ENCODE measurements at places on chromosomes 1 and 21. TPM values are rescaled to one million over a fixed set of nuclear protein-coding genes. Genes with fewer than 3 reads are reported as not detected.
A peak's percentile ranks its signal among the peaks of the same experiment; 100 is the strongest.

GRCh38 chr1:29282924-29283803, 46.8 kb downstream of the PTPRU start:
- no peak for DNase-seq

GRCh38 chr1:33599516-33600115, 127.2 kb downstream of the ZSCAN20 start:
- no peak for DNase-seq

DNA sequence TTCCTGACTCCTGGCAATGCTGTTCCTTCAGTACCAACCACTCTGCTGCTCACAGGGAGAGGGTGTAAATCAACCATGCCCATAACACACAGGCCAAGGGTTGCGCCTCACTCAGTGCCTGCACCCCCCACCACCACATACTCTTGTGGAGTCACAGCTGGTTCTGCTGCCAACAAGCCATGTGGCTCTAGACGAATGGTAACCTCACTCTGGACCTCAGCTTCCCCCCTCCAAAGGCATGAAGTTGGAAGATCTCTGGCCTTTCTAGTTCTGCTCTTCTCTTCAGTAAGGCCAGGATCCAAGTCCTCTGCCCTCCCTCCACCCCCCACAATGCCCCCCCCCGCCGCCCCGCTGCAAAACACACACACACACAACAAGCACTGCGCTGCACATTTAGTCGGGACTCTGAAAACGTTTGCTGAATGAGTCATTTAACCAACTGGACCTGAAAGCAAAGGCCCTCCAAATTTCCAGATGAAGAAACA, 1.7 kb upstream of the GLIS1 start:
- DNase-seq, result no peak

DNA sequence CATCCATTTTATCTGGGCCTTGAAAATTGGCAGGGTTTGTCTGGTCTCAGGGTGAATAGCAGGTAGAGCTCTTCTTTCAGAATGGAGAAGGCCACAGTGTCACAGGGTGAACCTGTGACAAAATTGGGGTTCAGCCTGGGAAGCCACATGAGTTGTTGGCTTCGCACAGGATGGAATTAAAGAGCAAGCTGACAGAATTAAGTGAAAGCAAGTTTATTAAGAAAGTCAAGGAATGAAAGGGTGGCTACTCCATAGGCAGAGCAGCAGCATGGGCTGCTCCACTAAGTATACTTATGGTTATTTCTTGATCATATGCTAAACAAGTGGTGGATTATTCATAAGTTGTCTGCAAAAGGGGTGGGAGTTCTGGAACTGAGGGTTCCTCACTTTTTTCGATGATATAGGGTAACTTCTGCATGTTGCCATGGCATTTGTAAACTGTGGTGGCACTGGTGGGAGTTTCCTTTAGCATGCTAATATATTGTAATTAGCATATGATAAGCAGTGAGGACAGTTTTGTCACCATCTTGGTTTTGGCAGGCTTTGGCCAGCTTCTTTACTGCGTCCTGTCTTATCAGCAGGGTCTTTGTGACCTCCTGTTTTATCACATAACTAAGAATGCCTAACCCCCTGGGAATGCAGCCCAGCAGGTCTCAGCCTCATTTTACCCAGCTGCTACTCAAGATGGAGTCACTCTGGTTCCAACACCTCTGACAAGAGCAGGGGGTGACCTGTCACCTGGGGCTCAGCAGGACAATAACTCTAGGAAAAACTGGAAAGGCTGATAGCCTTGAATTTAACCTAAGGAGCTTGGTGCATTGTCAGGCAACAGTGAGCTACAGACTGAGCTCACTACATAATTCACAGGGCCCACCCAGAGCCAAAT, 5.1 kb downstream of the IFNAR2 start:
- no peak for DNase-seq

DNA sequence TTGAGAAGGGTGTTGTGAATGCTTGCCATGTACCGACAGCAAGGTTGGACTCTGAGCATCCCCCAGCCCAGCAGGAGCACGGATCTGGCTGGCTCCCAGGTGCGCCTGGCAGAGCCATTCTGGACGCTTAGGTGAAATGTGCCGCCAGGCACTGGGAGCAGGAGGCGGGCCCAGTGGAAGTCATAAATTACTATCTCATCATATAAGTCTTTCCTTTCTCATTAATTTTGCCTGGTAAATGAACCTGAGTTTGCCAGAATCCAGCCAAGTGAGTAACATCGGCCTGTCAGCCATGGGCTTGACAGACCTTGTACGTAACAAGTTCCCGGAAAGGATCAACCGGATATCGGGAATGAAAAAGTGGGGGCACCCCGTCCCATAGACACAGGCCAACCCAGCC, 179.5 kb upstream of the ARHGEF16 start:
- no peak for DNase-seq

DNA sequence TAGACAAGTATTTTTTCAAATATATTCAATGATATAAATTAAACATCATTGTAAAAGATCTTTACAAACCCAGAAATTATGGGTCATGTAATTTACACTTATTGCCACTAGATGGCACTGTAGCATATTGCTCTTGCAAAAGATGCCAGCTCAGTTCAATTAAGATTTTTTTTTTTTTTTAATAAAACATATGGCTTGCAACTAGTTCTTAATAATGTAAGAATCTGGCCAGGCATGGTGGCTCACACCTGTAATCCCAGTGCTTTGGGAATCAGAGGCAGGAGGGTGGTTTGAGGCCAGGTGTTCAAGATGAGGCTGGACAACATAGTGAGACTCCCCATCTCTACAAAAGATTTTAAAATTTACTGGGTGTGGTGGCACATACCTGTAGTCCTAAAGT, 49.4 kb upstream of the DESI2 start:
- no peak for DNase-seq

- DNase-seq, result no peak
Observed at GRCh38 chr1:241217516-241217915, 139.5 kb downstream of the RGS7 start.

DNA sequence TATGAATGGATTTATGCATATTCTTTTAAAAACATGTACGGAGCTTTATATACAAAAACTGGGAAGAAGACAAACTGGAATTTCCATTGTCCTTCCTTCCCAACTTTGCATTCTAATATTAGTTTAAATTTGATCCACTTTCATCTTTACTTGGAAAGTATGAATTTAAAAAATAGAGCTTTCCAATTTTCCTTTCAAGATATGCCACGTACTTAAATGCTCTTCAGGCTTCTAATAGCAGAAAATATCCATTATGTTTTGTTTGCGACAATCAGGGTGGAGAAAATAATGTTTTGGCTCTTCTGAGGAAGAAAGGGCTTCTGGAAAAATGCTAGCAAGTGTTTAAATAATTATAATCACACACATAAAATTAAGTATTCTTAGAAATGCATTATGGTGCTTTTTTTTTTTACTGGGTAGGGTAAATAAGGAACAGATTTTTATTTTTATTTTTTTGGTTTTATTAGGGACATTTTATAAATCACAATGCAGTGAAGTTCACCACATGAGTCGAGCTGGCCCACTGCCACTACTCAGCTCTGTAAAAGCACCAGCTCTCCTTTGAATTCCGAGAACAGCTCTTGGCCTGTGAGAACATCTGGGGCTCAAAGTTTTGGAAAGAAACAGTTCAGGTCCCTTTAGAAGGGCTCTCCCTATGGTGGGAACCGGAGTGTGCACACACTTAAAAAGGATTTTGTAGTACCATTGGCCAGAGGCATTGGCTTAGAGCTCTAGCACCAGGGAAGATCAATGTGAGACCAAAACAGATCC, 287.4 kb upstream of the LYPLAL1 start:
- DNase-seq, result no peak

GRCh38 chr21:27827972-27828371, 861.1 kb upstream of the ADAMTS5 start:
- DNase-seq, result no peak

DNA sequence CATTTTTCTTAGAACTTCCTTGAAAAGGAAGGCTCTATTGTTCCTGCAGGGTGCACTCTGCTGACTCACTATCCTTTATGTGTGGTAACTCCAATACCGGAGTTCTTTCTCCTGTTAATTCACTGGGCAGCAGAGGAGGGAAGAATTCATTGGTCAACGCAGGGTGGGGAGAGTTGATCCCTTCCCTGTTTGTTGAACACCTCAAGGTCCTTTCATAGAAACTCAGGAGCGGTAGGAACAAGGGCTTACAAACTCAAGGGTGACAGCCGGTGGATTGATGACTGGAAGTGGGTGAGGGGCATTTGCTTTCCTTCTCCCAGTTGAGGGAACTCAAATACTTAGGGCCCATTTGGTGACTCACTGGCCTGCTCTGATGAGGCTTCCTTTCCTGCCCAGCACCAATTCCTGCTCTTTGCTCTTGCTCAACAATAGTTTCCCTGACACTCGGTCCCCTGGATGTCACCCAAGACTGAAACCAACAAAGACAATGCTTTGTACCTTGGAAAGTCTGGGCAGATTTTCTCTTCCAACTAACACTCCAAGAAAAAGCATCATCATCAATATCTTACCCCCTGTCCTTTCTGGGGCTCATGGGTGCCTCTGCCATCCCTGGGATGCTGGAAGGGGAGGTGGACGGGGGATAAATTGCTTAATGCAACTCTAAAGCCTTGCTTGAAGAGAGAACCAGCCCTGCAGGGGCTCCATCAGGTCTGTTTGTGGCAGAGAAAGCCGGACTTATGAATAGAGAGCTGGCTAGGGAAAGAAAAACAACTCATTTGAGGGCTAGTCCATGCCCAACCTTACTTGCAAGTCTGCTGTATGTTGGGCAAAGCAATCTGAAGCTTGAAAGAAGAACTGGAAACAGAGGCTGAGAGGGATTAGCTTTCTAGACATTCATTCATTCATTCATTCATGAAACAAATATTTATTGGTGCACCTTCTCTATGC, 9.3 kb downstream of the SLC26A9 start:
- DNase-seq, result peak; percentile 73

DNA sequence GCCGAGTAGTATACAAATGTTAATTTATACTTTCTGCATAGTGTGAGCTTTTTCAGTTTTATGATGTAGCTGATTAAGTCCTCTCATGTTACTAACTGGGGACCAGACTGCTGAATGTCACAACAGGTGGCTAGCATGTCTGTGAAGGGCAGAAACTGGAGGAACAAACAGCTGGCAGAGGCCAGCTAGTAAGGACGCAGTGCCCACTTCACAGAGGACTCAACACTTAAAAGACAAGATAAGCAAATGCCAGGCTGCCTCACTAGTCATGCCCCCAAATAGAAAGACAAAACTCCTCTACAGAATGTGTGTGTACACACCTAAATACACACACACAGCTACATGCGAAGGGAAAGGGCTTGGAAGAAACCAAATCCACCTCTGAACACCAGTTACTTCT, 73.8 kb upstream of the ZNF678 start:
- DNase-seq, result no peak

GRCh38 chr1:242689378-242689777, 164.9 kb upstream of the PLD5 start:
- no peak for DNase-seq

- no peak for DNase-seq
Observed at GRCh38 chr1:224087286-224087794, 26.6 kb upstream of the FBXO28 start.

GRCh38 chr1:21121764-21122471, 54.8 kb downstream of the EIF4G3 start:
- no peak for DNase-seq

GRCh38 chr1:12150456-12151200, 16.2 kb upstream of the TNFRSF1B start:
- DNase-seq, result no peak

- DNase-seq, result peak; percentile 67
Observed at GRCh38 chr1:171434717-171435346, 50.5 kb upstream of the PRRC2C start.

DNA sequence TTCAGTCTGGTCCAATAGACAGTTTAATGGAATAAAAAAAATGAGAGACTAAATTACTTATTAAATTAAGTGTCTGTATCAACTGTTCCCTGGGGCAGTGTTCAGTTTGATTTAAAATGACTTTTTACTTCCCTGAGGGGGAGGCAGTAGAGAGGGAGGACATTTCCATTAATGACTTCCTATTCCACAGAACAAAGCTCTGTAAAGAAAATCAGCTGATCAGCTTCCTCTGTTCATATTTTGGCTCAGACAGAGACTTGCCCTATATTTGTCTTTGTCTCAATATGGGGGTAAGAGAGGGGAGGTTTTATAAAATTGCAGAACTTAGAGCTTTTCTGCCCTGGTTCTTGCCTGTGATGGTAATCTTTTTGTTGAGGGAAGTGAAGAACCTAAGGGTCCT, 8.4 kb downstream of the CFAP126 start:
- DNase-seq, result no peak

DNA sequence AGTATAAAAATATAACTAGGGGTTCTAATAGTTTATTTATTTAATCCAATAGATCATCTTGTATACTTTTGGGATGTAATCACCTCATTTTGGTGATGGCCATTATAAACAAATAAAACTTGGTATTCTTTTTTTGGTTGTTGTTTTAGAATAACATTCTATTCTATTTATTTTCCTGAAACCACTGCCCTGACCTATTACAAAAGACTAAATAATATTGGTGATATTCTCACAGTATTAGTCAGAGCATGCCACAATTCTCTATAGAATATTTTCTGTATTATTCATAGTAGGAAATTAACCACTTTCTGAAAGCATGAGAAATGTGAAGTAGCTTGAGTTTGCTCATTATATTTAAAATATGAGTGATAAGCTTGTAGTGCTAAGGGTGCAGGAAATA, 54.1 kb upstream of the LRRC7 start:
- DNase-seq, result no peak

DNA sequence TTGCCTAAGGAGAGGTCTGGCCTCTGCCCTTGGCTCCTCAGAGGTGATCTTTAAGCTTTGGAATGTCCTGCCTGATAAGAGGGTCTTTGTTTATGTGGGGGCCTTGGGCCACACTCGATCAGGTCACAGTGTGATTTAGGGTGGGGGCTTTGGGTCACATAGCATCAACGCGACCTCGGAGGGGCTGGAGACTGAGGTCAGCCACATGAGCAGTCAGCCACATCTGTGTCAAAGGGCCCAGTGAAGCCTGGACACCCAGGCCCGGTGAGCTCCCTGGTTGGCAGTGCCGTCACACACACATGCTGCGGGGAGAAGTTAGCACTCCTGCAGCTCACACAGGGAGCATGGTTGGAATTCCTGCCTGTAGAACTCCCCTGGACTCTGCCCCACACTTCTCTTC, 345.0 kb downstream of the NPHP4 start:
- no peak for DNase-seq

DNA sequence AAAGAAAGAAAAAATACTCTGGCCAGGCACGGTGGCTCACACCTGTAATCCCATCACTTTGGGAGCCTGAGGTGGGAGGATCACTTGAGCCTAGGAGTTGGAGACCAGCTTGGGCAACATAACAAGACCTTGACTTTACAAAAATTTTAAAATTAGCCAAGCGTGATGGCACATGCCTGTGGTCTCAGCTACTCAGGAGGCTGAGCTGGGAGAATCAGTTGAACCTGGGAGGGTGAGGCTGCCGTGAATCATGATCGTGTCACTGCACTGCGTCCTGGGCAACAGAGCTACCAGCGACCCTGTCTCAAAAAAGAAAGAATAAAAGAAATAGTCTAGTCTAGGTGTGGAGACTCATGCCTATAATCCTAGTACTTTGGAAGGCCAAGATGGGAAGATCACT, 22.3 kb downstream of the RRP1B start:
- DNase-seq, result no peak

RBM11 gene
- total RNA-seq, result not detected

RNU1-3 gene
- total RNA-seq, result under 0.01 TPM

IRF6 gene
- 0.82 TPM for total RNA-seq

PROX1 gene
- 2.5 TPM for total RNA-seq

ADGRL4 gene
- 170 TPM for total RNA-seq

NDUFS5 gene
- 476 TPM for total RNA-seq

SPRR2F gene
- total RNA-seq, result not detected

CFAP57 gene
- total RNA-seq, result 0.29 TPM

KRTAP12-2 gene
- total RNA-seq, result not detected

SNX7 gene
- 35.6 TPM for total RNA-seq
